ENCODE measurements at places on chromosomes 2 and 18.

- DNase-seq, result no peak
Measured at GRCh38 chr2:157871415-157871814, 4.7 kb downstream of the ACVR1 start.

DNA sequence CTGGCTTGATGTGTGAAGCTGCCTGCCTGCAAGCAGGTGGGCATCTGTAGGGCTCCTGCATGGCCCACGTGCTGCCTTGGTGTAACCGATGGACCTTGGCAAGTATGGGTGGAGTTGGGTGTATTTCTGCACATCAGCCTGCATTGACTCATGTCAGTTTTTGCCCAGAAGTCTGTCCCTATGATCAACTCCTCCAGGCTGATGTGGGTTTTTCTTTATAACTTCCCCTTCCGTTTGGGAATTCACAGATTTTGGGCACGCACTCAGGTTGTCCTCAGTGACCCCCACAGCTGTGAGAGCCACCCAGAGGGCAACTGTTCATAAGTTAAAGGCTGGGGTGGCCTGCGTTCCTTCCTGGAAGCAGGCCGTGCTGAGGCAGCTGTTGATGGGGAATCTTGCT lies 123.3 kb downstream of the NCK2 start:
- DNase-seq, result no peak

GRCh38 chr2:30293303-30293921 lies 62.1 kb downstream of the LBH start:
- no peak for DNase-seq

DNA sequence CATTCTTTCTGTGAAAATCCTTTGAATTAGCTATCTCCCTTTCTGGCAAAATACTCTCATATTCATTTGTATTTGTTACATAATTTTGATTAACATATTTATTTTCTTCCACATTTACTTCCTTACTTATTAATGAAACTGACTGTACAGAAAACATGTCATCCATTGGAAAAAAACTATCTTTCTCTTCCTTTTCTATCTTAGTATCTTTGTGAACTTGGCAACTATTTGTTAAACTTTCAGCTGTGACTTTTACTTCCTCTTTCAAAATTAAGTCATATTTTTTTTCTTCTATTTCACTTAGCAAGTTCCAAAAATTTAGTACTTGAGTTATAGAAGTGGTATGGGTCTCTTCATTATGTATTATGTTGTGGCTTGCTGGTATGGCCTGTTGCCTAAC lies 2.6 kb downstream of the RAD51AP2 start:
- DNase-seq, result no peak

GRCh38 chr2:196875414-196875813 lies 51.1 kb downstream of the PGAP1 start:
- DNase-seq, result no peak

GRCh38 chr2:236215761-236216333 lies 47.7 kb upstream of the GBX2 start:
- DNase-seq, result no peak

GRCh38 chr2:179790235-179791217 lies 70.9 kb downstream of the ZNF385B start:
- no peak for DNase-seq

DNA sequence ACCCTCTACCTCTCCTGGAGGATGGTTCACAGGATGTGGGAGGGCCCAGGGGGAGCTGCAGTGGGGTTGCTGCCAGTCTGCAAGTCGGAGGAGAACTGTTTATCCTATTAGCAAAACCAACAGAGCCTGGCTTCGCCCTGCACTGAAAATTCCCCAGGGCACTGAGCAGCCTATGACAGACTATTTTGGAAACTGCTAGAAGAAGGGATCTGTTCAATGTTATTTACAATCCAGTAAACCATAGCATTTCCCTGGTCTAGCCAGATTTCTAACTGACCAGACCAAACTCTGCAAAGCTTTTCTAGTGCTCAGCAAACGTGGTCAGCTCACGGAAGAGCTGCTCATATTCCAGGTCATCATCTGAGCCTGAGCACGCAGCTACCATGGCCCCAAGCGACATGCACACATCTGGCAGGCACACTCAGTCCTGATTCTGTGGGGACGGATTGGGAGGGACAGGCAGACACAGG lies 64.8 kb upstream of the PID1 start:
- peak; percentile 44 for DNase-seq

DNA sequence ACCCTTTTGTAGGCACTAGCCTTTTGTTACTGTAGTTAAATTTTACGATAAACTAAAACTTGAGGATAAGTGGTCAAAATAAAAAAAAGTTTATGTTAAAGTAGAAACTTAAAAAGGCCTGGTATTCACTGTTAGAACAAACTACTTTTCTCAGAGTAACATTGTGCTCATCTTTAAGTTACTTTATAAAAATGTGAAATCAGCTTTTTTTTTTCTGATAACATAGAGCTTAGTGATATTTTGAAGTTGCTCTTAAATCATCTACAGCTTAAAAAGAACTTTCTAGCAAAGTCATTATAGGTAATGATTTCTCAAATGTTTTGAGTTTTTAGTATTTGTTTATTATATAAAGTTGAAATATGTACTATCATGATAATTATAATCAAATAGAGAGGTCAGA lies 125.3 kb downstream of the CAMKMT start:
- no peak for DNase-seq

- DNase-seq, result no peak
Measured at GRCh38 chr2:8169443-8169842, 512.4 kb upstream of the ID2 start.

GRCh38 chr2:200761266-200761665 lies 50.4 kb upstream of the BZW1 start:
- DNase-seq, result no peak

DNA sequence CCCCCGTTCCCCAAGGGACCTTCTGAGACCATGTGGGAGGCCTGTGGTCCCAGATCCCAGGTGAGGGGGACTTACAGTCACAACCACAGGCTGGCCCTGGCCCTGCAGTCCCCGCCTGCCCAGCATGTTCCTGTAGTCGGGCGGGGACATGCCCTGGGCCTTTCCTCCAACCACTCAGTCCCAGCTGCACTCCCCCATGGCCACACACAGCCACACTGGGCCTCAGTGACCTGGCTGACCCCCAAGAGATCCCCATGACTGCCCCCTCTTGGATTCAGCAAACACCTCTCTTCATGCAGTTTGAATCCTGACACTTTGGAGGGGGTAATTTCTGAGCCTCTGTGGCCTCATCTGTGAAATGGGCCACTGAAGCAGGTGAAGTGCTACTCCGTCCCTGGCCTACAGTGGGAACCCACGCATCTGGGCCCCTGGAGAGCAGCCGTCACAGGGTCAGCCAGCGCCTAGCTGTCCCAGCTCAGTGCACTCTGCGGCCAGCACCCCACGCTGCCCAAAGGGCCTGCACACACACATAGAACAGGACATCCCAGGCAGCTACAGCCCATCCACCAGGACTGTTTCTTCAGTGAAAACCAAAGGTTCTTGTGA lies 12.7 kb upstream of the ARHGEF4 start:
- DNase-seq, result no peak

- DNase-seq, result no peak
Measured at GRCh38 chr18:6606411-6607085, 123.0 kb upstream of the ARHGAP28 start.

GRCh38 chr2:164947281-164947680 lies 8.0 kb downstream of the SLC38A11 start:
- DNase-seq, result no peak

DNA sequence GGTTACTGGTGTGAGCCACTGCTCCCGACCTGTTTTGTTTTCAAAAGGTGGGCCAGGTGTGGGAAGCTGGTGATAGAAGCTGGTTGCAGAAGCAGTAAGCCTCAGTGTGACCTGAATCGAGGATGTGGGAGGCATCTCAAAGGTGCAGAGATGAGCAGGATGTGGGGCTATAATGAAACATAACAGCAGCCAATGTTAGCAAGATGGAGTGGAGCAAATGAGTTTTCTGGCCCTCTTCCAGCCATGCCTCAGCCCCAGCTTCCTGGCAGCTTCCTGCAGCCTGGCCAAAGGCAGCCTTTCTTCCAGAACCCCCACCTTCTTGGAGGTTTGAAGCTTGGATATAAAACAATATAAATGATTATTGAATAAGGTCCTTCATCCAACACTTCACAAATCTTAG lies 184.8 kb downstream of the NCK2 start:
- DNase-seq, result no peak

- no peak for DNase-seq
Measured at GRCh38 chr2:193679847-193680246, 1485.1 kb upstream of the TMEFF2 start.

- no peak for DNase-seq
Measured at GRCh38 chr2:121246704-121247255, 38.2 kb downstream of the TFCP2L1 start.

DNA sequence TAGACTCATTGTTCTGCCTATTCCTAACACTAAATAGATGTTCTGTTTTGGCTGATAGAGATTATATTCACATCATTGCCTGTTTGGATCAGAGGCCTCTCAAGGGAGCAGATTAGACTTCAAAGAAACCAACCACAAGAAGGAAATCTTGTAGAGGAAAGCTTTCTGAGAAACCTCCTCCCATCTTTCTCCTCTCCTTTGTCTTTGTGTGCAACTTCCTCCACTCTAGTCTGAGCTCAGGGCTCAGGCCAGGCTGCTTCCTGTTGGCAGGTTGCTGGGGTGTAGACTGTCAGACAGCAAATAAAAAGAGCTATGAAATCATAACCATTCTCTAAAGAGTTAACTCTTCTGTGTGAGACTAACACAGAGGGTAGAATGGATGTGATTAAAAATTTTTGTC lies 113.0 kb downstream of the TGFA start:
- no peak for DNase-seq

- DNase-seq, result no peak
Measured at GRCh38 chr18:43744960-43745745, 467.9 kb upstream of the SYT4 start.

- DNase-seq, result no peak
Measured at GRCh38 chr2:172340394-172340793, 87.0 kb upstream of the ITGA6 start.

- DNase-seq, result no peak
Measured at GRCh38 chr2:70388128-70388527, 86.3 kb upstream of the FAM136A start.

- no peak for DNase-seq
Measured at GRCh38 chr2:12289120-12289802, 427.5 kb upstream of the TRIB2 start.

DNA sequence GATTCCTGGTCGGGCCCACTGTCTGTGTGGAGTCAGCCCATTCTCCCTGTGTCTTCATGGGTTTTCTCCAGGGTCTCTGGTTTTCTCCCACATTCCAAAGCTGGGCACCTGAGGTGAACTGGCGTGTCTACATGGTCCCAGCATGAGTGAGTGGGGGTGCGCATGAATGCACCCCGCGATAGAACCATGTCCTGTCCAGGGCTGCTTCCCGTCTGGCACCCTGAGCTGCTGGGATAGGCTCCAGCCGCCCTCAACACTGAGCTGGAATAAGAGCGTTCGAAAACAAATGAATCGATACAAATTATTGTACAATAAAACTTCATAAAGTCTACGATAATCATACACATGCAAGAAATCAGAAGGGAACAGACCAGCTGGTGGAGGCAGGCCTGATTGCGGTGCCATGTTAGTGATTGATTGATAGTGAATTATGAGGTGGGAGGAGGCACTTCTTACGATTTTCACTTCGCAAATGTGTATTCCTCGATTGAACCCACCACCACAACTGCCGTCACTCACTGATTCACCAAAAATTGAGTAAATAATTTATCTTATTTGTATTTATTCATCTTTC lies 186.6 kb downstream of the MGAT5 start:
- DNase-seq, result no peak

DNA sequence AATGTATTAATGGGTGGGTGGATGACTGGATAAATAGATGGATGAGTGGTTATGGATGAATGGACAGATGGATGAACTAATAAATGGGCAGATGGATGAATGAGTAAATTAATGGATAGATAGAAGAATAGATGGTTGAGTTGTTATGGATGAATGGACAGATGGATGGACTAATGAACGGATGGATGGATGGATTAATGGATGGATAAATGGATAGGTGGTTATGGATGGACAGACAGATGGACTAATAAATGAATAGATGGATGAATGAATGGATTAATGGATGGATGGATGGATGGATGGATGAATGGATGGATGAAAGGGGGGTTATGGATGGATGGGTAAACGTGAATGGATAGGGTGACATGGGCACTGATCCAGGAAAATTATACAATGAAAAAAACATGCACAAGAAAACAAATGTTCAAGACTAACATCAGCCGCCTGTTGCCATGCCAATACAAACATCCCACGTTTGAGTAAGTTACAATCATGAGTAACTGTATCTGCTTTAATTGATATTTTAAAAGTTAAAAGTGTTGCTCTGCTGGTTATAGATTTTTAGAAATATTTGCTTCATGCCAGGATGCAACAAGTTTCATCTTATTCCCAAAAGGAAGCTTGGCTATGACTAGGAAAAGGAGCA lies 20.8 kb downstream of the PXDN start:
- DNase-seq, result no peak

DNA sequence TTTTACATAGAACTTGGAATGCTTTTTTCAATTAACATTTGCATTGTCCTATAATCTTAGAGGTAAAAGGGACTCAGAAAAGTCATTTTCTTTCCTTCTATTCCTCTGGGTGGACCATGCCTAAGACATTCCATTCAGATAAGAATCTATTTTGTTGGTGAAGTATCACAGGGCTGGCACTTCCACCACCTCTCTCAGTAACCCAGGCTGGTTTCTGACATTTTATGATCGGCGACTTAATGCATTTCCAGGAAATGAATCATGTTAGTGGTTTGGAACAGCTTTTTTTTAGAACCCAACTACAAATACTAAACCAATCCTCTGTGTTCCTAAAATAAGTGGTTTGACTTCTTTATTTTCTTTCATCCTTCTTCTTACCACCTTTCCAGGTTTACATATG lies 27.0 kb downstream of the GAD1 start:
- DNase-seq, result no peak

DNA sequence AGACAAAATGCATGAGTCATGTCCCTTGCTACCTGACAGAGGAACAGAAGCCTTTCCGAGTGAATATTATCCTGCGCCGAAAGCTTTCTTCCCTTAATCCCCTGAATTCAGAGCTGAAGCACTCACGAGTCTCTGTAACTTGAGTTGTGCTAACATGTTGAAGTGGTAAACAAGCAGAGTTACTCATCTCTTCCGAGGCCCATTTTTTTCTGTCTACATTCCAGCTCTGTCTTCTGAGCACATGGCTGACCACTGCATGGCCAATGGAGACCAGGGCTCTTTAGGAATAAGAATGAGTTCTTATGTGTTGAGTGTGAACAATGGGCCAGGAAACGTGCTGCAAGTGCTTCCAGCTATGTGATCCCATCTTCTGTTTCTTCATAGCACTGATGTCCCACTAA lies 73.1 kb upstream of the PID1 start:
- no peak for DNase-seq

DNA sequence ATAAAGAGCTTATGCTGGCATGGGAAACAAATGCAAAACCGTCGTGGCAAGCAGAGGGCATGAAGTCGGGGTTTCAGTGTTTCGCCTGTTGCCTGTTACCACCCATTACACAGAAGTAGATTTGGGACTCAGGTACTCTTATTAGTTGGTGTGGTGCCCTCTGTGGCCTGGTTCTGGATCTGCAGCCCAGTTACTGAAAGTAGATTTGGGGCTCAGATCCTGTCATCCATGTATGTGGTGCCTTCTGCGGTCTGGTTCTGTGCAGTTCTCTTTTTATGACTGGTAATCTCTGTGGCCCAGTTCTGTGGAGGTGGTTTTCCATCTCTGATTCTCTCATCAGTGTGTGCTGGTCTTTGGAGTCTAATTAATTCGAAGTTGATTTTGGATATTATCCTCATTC lies 45.2 kb downstream of the ADNP2 start:
- DNase-seq, result no peak
